ENCODE measurements at places on chromosomes 5 and 9.
A peak's percentile ranks its signal among the peaks of the same experiment; 100 is the strongest.

DNA sequence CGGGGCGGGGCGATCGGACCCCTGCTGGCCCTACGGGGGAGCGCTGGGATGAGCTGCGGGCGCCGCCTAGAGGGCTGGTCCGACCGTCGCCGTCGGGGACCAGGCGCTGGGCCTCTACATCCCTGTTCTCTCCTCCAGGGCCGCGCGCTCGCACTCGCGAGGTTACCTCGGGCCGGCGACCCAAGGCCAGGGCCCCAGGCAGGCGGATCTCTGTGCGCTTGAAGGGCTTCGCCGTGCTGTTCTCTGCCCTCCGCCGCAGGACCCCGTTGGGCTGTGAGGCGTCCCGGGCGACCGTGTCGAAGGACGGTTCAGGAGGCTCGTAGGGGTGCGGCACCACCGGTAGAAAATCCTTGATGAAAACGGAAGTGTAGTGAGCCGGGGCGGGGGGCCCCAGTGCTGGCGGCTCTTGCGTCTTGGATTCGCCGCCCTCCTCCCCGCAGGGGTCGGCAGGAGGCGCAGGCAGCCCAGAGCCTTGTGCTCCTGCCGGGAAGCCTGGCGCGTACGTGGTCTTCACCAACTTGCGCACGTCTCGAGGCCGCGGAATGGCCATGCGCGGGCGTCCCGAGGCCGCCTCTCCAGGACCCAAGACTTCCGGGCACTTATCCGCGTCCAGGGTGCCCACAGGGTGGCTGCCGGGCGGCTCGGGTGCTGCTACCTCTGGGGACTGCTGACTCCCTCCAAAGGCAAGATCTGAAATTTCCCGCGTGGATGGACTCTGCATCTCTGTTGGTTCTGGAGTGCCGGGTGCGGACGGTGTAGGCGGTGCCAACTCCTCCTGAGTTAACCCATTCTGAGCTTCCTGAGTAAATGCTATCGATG lies 2.0 kb downstream of the PROB1 start:
- DNase-seq, result no peak

- no peak for DNase-seq
These were observed 67.0 kb upstream of the MAST4 start for GRCh38 chr5:66529182-66529581.

- DNase-seq, result no peak
These were observed 3.0 kb downstream of the C8G start for GRCh38 chr9:136947955-136948510.

DNA sequence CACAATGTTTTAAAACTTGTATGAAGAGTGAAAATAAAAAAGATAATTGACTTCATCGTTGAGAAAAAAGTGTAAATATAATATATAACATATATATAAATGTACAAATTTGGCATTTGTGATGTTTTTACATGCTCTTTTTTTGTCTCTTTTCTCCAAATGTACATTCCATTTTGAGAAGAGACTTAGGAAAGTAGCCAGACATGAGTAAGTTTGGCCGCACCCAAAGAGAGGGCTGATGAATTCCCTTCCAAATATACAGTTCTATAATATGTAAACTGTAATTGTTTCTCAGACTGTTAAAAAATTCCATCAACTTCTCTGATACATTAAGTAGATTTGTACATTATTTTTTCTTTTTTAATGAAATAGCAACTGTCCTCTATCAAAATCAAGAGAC lies 193.2 kb upstream of the MAP3K1 start:
- DNase-seq, result no peak

DNA sequence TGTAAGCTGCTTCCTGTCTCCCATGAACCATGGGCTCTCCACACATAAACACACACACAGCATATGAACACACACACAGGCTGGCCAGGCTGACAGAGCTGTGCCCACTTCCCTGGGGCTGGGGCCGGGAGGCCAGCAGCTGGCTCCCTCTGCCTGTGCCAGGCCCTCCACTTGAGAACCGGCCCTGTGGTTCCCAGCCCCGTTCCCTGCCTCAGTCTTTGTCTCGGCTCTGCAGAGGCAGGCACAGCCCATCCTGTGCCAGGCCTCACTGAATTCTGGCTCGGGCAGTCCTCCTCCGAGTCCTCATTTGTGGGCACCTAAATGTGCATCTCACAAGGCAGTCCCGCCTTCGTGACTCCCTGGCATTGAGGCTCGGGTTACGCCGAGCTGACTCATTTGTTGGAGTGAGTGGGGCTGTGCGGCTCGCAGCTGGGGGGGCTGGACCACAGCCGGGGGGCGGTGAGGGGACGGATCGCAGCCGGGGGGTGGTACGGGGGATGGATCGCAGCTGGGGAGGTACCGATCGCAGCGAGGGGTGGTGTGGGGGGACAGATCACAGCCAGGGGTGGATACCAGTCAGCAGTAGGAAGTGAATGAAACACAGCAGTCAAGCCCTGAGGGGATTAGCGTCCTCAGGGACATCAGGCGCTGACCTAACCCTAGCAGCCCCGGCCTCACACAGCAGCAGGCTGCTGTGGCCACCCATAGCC lies 72.3 kb downstream of the PSMB7 start:
- peak; percentile 81 for DNase-seq

- DNase-seq, result peak; percentile 63
These were observed 11.3 kb upstream of the ANGPTL2 start for GRCh38 chr9:127133739-127134167.

- no peak for DNase-seq
These were observed 103.9 kb downstream of the VAV2 start for GRCh38 chr9:133888048-133888808.

GRCh38 chr5:57453728-57454127 lies 28.9 kb downstream of the ACTBL2 start:
- no peak for DNase-seq

GRCh38 chr5:147490989-147491388 lies 18.9 kb downstream of the DPYSL3 start:
- DNase-seq, result no peak

DNA sequence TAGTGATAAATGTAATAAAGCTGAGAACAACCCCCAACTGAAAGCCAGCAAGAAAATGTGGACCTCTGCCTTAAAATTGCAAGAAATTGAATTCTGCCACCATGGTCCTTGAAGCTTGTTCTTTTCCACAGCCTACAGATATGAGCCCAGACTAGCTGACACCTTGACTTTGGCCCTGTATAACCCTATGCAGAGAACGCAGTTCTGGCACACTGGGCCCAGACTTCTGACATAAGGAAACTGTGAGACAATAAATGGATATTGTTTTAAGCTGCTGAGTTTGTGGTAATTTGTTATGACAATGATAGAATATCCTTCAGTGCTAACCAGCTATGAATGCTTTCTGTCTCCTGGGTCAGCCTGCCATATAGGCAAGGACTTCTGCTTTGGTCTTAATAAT lies 315.6 kb upstream of the RIOK2 start:
- DNase-seq, result no peak

DNA sequence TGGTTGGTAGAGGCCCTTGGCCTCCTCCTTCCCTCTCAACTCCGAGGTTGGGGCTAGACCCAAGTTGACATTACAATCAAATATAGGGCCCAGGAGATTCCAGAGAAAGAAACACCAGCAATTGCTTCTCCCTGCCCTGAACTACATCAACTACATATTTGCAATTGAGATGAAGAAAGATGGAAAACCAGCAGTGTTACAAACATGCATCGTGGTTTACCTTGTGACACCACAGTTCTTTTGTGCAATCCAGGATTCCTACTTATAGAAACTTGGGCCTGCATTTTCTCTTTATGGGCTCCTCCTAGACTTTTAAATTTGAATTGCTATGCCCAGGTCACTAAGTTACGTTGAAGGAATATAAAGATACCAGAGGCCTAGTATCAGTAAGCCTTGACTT lies 126.7 kb downstream of the DCP2 start:
- no peak for DNase-seq

DNA sequence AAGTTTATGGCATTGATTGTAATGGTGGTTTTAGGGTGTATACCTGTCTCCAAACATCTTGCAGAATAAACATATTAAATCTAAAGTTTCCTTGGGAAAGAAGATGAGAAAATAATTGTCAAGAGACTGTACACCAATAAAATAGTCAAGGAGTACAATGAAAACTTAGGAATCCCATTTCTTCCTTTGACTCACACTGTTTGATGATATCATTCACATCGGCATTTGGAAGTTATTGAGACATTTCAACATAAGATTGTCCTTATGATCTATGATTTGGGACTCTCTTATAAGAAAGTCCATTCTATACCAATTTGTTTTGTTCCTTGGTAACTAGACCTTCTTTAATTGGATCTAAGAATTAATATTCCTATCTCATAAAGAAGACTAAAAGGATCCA lies 482.7 kb downstream of the RAB3C start:
- DNase-seq, result no peak

DNA sequence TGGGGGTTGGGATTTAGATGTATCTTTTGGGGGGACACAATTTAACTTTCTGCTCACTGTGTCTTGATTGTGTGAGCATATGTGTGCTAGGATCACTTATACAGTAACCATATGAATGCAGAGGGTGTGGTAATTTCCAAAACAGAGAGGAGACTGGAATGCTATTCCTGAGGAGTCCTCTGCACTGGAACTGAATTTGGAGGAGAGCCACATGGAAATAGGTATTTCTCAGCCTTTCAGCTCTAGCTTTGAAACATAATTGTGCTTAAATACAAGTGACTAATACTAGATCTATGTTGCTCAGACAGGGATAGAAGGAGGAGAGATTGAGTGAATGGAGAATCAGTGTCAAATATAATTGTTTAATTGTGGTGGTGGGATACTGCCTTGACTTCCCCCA lies 45.5 kb downstream of the FOCAD start:
- DNase-seq, result no peak

GRCh38 chr5:124683917-124684555 lies 62.4 kb downstream of the ZNF608 start:
- no peak for DNase-seq

GRCh38 chr5:148620696-148621095 lies 33.6 kb downstream of the HTR4 start:
- DNase-seq, result no peak

DNA sequence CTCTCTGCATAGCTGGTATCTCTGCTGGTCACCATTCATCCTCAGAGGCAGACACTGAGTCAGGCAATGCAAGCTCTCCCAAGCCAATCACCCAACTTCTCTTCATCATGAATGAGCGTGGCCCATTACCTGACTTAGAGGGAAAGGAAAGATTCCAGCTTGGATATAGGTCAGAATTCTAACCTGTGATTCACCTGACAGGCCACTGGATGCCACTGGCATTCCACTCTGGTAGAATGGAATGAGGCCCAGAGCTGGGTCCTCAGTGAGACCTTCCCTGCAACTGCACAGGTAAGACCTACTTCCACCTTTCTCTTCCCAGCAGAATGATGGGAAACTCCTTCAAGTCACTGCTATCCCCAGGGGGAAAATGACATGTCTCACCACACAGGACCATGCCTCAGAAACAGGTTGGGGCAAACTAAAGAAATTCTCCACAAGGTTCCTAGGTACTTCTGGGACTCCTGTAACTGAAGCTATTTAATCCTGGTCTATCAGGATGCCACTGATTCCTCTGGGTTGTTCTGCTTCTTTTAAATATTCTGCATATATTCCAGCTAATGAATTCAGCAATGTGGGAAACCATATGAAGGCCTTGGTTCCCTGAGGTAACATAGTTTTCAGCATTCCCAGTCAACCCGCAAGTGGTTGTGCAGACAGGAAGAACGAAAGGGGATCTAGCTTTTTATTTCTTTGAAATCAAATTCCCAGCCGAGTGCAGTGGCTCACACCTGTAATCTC lies 62.0 kb downstream of the SUSD1 start:
- DNase-seq, result no peak

DNA sequence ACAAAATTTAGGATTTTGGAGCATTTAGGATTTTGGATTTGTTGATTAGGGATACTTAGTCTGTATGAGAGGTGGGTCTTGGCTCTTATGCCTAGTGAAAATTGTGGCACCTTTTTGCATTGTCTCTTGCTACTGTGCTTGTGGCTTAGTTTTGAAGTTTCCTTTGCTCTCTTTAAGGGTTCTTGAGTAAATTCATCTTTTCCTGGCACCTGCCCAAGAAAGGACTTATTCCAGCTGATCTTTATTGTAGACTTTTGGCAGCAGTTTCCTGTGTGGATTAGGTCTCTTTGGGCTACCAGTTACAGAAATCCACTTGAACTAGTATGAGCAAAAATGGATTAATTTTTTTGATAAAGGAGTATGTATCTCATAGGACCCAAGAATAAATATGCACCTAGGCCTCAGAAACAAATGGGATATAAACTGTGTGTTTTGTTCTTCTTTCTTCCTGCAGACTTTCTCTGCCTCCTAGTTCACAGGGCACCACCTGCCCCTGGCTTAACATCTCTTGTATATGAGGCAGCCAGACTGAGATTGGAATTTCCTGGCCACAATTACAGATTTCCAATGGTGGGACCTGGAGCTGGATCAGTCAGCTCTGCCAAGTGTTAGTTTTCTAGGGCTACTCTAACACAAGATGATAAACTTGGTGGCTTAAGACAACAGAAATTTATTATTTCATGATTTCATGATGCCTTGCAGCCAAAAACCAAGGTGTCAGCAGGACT lies 44.6 kb downstream of the FOCAD start:
- no peak for DNase-seq

GRCh38 chr5:157679801-157680200 lies 8.5 kb downstream of the C5orf52 start:
- no peak for DNase-seq

GRCh38 chr5:87898574-87898973 lies 370.1 kb downstream of the TMEM161B start:
- DNase-seq, result no peak

DNA sequence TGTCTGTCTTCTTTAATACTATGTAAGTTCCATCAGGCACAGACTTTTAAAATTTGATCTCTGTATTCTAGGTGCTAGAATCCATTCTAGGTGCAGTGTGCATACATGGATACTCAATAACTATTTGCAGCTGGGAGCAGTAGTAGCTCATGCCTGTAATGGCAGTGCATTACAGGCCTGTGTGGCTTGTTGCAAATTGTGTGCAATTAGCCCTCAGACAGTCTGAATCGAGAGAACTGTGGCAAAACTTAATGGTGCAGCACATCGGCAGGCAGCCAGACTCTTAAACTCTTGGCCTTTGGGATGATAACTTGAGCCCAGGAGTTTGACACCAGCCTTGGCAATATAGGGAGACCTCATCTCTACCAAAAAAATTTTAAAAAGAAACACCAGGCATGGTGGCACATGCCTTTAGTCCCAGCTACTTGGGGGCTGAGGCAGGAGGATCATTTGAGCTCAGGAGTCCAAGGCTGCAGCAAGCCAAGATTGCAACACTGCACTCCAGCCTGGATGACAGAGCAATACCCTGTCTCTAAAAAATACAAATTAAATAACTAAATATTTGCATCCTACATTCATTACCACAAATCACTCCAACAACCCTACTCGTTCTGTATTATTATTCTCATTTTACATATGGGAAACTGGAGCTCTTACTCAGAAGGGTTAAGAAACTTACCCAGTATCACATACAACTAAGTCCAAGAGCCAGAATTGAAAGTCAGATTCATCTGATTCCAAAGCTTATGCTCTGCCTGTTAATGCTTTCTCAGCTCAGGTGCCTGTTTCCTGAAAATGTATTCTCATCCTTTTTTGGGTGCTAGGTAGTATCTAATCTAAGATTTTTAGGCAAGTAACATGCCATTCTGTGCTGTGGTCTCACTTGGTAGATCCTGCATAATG lies 30.1 kb downstream of the PRKACG start:
- DNase-seq, result no peak

Data from amniotic stem cell (primary cell).